ENCODE measurements at places on chromosomes 1 and 21. TPM values are rescaled to one million over a fixed set of nuclear protein-coding genes. Genes with fewer than 3 reads are reported as not detected.

The DCDC2B gene
- total RNA-seq = not detected

DNA sequence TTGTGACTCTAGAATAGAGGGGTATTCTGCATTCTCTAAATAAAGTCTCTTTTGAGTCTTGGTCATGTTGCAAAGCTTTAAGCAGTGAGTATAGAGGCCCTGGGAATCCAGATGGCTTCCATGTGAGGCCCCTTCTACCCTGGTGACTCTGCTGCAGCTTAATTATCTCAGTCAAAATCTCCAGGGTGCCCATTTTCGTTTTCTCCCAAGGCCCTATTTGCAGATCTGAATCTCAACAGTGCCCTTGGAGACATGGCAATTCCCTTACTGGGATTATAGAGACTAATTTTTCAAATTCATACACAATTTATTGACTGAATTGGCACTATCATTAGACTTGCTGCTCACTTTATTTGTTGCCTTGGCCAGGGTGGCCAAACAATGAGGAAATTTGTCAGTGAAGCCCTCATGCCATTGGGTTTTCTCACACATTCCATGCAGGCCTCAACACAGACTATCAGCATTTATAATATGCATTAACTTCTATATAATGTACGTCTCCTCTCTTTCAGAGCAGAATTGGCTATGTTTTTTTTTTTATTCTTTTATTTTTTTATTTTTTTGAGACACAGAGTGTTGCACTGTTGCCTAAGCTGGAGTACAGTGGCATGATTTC, 35.1 kb downstream of the PROX1 start:
- no peak overlapping the region for H3K27ac ChIP-seq
- peaks cover 31% of the 10 kb centered on the region for H3K4me1 ChIP-seq
- DNase-seq = no peak
- H3K36me3 ChIP-seq = peaks cover 4% of the 10 kb centered on the region

The FAM167B gene
- 2.5 TPM for total RNA-seq

The EDN2 gene
- not detected for total RNA-seq

The RGS18 gene
- total RNA-seq = not detected

DNA sequence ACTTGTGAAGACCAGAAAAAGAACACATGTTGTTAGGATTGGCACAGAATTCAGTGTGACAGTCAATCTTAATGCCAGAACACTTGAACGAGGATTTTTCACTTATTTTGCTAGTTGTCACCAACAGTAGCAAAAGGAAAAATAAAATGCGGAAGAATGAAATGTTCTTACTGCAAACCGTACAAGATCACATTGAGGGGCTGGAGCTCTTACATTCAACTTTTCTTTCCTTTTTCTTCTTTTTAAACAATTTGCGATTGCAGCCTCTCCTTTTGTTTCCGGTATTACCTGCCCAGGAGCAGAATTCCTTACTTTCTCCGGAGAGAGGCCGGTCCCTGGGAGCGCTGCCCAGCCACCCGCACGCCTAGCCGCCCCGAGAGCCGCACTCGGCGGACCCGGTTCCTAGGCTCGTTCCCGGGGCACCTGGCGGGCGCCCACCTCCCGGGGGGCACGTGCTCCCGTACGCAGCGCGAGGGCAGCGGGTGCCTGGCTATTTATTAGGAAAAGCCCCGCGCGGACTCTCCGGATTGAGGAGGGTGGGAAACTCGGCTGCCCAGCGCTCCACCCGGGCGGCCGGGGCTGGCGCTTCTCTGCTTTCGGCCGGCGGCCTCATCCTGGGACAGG, 1.2 kb upstream of the CAMTA1 start:
- no peaks in the 10 kb centered on the region for H3K36me3 ChIP-seq
- DNase-seq = no peak
- peaks cover 16% of the 10 kb centered on the region for H3K4me1 ChIP-seq

The CFHR3 gene
- total RNA-seq = not detected

The FALEC gene
- total RNA-seq = not detected

The ARTN gene
- not detected for total RNA-seq

The ADARB1 gene
- total RNA-seq = 49.2 TPM

The MRPS6 gene
- 31.6 TPM for total RNA-seq

DNA sequence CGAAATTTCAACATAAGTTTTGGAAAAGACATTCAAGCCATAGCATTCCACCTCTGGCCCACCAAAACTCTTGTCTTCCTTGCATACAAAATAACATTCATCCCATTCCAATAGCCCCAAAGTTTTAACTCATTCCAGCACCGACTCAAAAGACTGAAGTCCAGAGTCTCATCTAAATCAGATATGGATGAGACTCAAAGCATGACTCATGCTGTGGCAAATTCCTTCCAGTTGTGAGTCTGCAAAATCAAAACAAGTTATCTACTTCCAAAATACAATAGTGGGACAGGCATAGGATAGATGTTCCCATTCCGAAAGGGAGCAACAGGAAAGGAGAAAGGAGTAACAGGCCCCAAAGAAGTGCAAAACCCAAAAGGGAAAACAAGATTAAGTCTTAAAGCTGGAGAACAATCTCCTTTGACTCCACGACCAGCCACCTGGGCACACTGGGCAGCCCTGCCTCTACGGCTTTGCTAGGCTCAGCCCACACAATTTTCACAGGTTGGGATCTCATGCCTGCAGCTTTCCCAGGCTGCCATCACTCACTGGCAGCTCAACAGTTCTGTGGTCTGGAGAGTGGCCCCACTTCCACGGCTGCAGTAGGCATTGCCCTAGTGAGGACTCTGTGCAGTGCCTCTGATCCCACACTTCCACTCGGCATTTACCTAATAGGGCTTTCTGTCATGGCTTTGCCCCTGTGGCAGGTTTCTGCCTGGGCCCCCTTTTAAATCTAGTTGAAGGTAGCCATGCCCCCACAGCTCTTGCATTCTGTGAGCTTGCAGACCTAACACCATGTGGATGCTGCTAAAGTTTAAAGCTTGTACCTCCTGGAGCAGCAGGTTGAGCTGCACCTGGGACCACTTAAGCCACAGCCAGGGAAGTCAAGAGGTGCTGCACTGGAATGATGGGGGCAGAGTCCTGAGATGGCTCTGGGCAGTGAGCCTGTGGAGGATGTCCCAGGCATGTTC, 51.0 kb downstream of the RUNX3 start:
- no peaks in the 10 kb centered on the region for H3K27me3 ChIP-seq
- peaks cover 6% of the 10 kb centered on the region for H3K36me3 ChIP-seq
- no peak overlapping the region for H3K27ac ChIP-seq
- no peak overlapping the region for H3K4me3 ChIP-seq

The OR13G1 gene
- not detected for total RNA-seq

- no peak overlapping the region for H3K4me3 ChIP-seq
- no peaks in the 10 kb centered on the region for H3K27me3 ChIP-seq
- no peak overlapping the region for H3K27ac ChIP-seq
- H3K36me3 ChIP-seq = peaks cover 18% of the 10 kb centered on the region
Measured at GRCh38 chr1:14844356-14844755, 245.9 kb downstream of the KAZN start.

- no peak overlapping the region for H3K27ac ChIP-seq
- no peak overlapping the region for H3K4me3 ChIP-seq
- DNase-seq = no peak
- H3K36me3 ChIP-seq = peaks cover 6% of the 10 kb centered on the region
Measured at GRCh38 chr1:112026016-112026415, 36.5 kb upstream of the KCND3 start.

DNA sequence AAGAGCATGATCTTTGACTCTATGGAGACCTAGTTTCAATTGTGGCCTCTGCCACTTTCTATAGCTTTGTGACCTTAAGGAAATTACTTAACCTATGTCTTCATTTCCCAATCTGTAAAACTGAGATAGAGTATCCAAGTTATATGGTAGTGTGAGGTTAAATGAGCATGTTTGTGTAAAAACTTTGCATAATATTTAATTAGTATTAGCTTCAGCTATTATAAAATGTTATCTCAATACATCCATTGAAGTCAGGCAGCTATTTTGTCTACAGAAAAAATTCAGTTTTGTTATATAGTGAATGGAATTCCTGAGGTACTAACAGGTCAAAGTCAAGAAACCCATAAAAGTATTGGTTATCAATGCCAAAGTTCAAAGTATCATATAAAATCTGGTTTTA, 53.6 kb downstream of the GPATCH2 start:
- no peaks in the 10 kb centered on the region for H3K36me3 ChIP-seq
- H3K27me3 ChIP-seq = no peaks in the 10 kb centered on the region
- no peaks in the 10 kb centered on the region for H3K4me1 ChIP-seq
- no peak overlapping the region for H3K27ac ChIP-seq

GRCh38 chr1:46413596-46413985, 19.5 kb downstream of the FAAH start:
- no peaks in the 10 kb centered on the region for H3K36me3 ChIP-seq
- H3K4me3 ChIP-seq = no peak overlapping the region
- no peak overlapping the region for H3K27ac ChIP-seq
- DNase-seq = peak; percentile 65
- peaks cover 4% of the 10 kb centered on the region for H3K27me3 ChIP-seq

Measured in glutamatergic neuron (in vitro differentiated cells).